ENCODE measurements at places on chromosomes 12 and 14. TPM values are rescaled to one million over a fixed set of nuclear protein-coding genes. Genes with fewer than 3 reads are reported as not detected.

Gene CNTN1
- 1.8 TPM for total RNA-seq

- H3K4me1 ChIP-seq, result peaks cover 9% of the 10 kb centered on the region
- no peaks in the 10 kb centered on the region for H3K36me3 ChIP-seq
- no peak for DNase-seq
- no peak overlapping the region for H3K27ac ChIP-seq
- H3K4me3 ChIP-seq, result no peak overlapping the region
Observed at GRCh38 chr12:31742891-31743290, 14.1 kb upstream of the AMN1 start.

- peak overlapping the region; percentile 89 for H3K27ac ChIP-seq
- peaks cover 18% of the 10 kb centered on the region for H3K4me1 ChIP-seq
- peaks cover 13% of the 10 kb centered on the region for H3K27me3 ChIP-seq
- no peaks in the 10 kb centered on the region for H3K36me3 ChIP-seq
- no peak for DNase-seq
- peak overlapping the region; percentile 72 for H3K4me3 ChIP-seq
Observed at GRCh38 chr14:103259801-103260628, 74.0 kb upstream of the EIF5 start.

- peak overlapping the region; percentile 80 for H3K27ac ChIP-seq
- no peak overlapping the region for H3K4me3 ChIP-seq
- DNase-seq, result no peak
- no peaks in the 10 kb centered on the region for H3K27me3 ChIP-seq
- H3K4me1 ChIP-seq, result peaks cover 57% of the 10 kb centered on the region
Observed at GRCh38 chr14:71686677-71687076, 245.6 kb upstream of the RGS6 start.

Gene KRT3
- not detected for total RNA-seq
